ENCODE measurements at places on chromosomes 12 and 14.

- H3K27me3 ChIP-seq: no peaks in the 10 kb centered on the region
- no peak for DNase-seq
- H3K4me1 ChIP-seq: no peaks in the 10 kb centered on the region
- H3K27ac ChIP-seq: no peak overlapping the region
These were observed 117.6 kb upstream of the RASSF8 start for GRCh38 chr12:25840678-25841465.

- DNase-seq: no peak
- H3K27ac ChIP-seq: no peak overlapping the region
- peaks cover 11% of the 10 kb centered on the region for H3K27me3 ChIP-seq
These were observed 56.0 kb downstream of the TTC9 start for GRCh38 chr14:70697701-70698100.

DNA sequence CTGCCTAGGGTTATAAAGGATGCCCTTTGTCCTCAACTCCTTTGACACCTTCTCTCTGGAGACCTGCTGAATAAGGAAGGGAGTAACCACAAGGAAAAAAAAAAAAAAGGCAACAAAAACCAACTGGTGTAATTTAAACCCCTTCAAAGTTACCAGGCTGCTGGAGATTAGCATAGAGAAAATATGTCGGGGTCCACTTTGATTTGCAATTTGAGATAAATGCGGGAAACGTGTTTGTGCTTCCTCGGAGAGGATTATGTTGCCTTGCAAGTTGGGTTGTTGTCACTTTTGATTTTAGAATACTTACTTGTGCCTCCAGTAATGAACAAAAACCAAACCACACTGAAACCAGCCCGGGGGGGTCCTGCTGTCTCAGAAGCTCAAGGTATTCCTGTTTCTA is 200.2 kb upstream of the MYL2 start:
- no peaks in the 10 kb centered on the region for H3K4me1 ChIP-seq
- DNase-seq: no peak
- H3K4me3 ChIP-seq: no peak overlapping the region

- peaks cover 16% of the 10 kb centered on the region for H3K36me3 ChIP-seq
- H3K27ac ChIP-seq: peak overlapping the region; percentile 80
These were observed 7.7 kb upstream of the PSMA6 start for GRCh38 chr14:35284506-35284905.

DNA sequence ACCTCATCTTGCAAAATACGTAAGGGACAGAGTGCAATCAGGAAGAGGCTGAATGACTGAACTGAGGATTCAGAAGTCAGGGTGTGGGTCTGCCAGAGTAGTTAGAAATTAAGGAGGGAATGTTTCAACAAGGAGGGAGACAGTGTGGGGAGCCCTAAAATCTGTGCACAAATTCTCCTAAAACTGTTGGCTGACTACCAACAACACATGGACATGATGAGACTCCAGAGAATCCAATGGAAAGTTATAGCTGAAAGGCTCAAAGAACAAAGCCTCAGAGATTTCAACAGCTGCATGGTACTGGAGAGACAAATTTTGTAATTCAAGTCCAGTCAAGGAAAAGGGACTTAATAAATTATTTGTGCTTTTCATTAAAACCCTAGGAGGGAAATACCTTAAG is 36.1 kb upstream of the NEDD1 start:
- no peak overlapping the region for H3K4me3 ChIP-seq
- DNase-seq: no peak
- H3K27me3 ChIP-seq: peaks cover 63% of the 10 kb centered on the region
- no peaks in the 10 kb centered on the region for H3K36me3 ChIP-seq
- no peak overlapping the region for H3K27ac ChIP-seq

DNA sequence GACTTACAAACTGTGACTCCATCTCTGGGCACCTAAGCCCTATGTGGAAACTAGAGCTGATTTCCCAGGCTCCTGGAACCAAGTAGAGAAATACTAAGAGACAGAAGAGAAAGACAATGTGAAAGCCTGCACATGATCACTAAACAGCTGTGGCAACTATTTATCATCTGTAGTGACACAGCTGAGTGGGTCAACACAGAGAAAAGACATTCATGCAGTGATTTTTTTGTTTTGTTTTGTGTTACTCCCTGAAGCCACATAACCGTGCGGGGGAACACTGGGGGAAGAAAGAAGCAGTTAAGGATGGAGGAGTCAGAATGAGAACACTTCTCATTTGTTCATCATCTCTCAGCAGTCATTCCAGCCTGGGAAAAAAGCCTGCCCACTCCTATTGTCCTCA is 1.5 kb downstream of the PRR4 start:
- H3K27me3 ChIP-seq: no peaks in the 10 kb centered on the region
- H3K36me3 ChIP-seq: peaks cover 4% of the 10 kb centered on the region
- no peak overlapping the region for H3K27ac ChIP-seq
- no peak overlapping the region for H3K4me3 ChIP-seq
- peaks cover 37% of the 10 kb centered on the region for H3K4me1 ChIP-seq
